Colonic mucosa (tissue), 4 donors: ENCODE measurements at places on chromosomes 11 and 22. TPM values are rescaled to one million over a fixed set of nuclear protein-coding genes. Genes with fewer than 3 reads are reported as not detected.

The PPARA gene
- total RNA-seq, result 74.8 TPM

The TEX54 gene
- total RNA-seq, result not detected

The C11orf16 gene
- total RNA-seq, result not detected

The MOGAT2 gene
- 211 TPM for total RNA-seq

The KLHL35 gene
- 0.67 TPM for total RNA-seq

The CYB5R2 gene
- total RNA-seq, result 7.4 TPM

The DEFB131B gene
- total RNA-seq, result not detected

The UBQLN3 gene
- total RNA-seq, result not detected

The CFAP300 gene
- total RNA-seq, result 0.45 TPM

The CDC42EP2 gene
- total RNA-seq, result 7.8 TPM

The CCDC188 gene
- total RNA-seq, result 0.22 TPM

The MMP27 gene
- total RNA-seq, result not detected

The FAT3 gene
- 0.96 TPM for total RNA-seq

The SYT12 gene
- 3.4 TPM for total RNA-seq

The PDGFB gene
- 1.9 TPM for total RNA-seq

The PRR33 gene
- not detected for total RNA-seq

The RPS6KA4 gene
- total RNA-seq, result 59.1 TPM

The MS4A4A gene
- total RNA-seq, result 12.1 TPM

The LMO1 gene
- total RNA-seq, result not detected

The PDXP gene
- 24.5 TPM for total RNA-seq

The HEPACAM gene
- 0.08 TPM for total RNA-seq

The MS4A12 gene
- 46.5 TPM for total RNA-seq

The APOA5 gene
- 0.20 TPM for total RNA-seq

The TREH gene
- total RNA-seq, result 2.8 TPM
